ENCODE measurements at places on chromosomes 5 and 9.

- DNase-seq: no peak
- H3K4me1 ChIP-seq: no peaks in the 10 kb centered on the region
- H3K36me3 ChIP-seq: no peaks in the 10 kb centered on the region
- no peaks in the 10 kb centered on the region for H3K27me3 ChIP-seq
These were observed 39.1 kb upstream of the FLT4 start for GRCh38 chr5:180688330-180689070.

DNA sequence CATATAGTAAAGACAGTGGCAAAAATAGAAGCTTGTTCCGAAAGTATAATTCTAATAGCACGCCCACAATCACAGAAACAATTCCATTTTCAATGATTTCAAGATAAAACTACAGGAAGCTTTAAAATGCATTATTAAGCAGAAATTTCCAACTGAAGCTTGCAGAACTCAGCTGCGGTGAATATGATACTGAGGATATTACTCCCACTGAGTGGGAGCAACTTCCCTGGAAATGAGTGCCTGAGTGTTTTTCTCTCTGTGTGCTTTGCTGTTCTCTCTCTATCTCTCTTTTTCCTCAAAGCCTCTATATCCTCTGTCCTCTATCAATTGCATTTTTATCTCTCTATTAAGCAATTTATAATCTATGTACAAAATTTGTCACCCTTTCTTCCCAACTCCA lies 187.5 kb upstream of the PRDM9 start:
- DNase-seq: no peak
- H3K27me3 ChIP-seq: no peaks in the 10 kb centered on the region
- no peaks in the 10 kb centered on the region for H3K36me3 ChIP-seq
- no peaks in the 10 kb centered on the region for H3K4me1 ChIP-seq
- H3K4me3 ChIP-seq: no peak overlapping the region

GRCh38 chr5:16568875-16569580 lies 47.8 kb downstream of the RETREG1 start:
- no peak for DNase-seq
- peaks cover 3% of the 10 kb centered on the region for H3K4me1 ChIP-seq
- no peaks in the 10 kb centered on the region for H3K36me3 ChIP-seq
- no peak overlapping the region for H3K27ac ChIP-seq

- H3K27ac ChIP-seq: no peak overlapping the region
- no peaks in the 10 kb centered on the region for H3K27me3 ChIP-seq
- no peak for DNase-seq
These were observed 7.8 kb downstream of the ANGPTL2 start for GRCh38 chr9:127114606-127115005.

- DNase-seq: no peak
- no peaks in the 10 kb centered on the region for H3K4me1 ChIP-seq
- H3K27me3 ChIP-seq: no peaks in the 10 kb centered on the region
- no peaks in the 10 kb centered on the region for H3K36me3 ChIP-seq
- no peak overlapping the region for H3K27ac ChIP-seq
These were observed 96.0 kb upstream of the SLC12A2 start for GRCh38 chr5:127987354-127988145.

- no peaks in the 10 kb centered on the region for H3K36me3 ChIP-seq
- no peaks in the 10 kb centered on the region for H3K4me1 ChIP-seq
- no peak overlapping the region for H3K4me3 ChIP-seq
These were observed 307.9 kb upstream of the SMARCA2 start for GRCh38 chr9:1707291-1707690.

DNA sequence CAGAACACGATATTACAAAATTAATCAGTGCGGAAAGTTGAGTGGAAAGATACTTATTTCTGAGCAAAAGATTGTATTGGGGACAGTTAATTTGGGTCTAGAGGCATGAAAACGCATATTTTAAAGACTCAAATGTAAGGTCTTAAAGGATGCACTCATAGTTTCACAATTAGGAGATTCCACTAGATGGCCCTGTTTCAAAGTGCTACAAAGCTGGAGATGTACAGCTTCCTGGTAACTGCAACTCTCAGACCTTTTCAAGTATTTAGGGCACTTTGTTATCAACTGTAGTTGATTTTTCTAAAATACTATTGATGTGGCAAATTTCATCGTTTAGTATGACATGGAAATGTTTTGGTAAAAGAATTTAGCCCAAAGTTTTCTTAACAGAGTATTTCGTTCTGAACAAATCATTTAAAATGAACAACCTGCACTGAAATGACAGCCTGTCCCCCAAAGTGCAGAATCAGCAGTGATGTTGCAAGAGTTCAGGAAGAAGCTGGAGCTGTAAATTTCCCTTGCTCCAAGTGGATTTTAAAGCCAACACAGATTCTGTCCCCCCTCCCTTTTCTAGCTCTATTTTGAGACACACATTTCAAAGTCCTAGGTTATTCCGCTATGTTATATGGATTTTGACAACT lies 16.2 kb upstream of the NDUFB6 start:
- no peak for DNase-seq
- H3K4me3 ChIP-seq: no peak overlapping the region
- H3K27ac ChIP-seq: no peak overlapping the region
- H3K36me3 ChIP-seq: no peaks in the 10 kb centered on the region
- H3K27me3 ChIP-seq: no peaks in the 10 kb centered on the region
- no peaks in the 10 kb centered on the region for H3K4me1 ChIP-seq

GRCh38 chr5:151139015-151139414 lies 18.6 kb downstream of the ANXA6 start:
- H3K27me3 ChIP-seq: no peaks in the 10 kb centered on the region
- no peak overlapping the region for H3K4me3 ChIP-seq
- no peak overlapping the region for H3K27ac ChIP-seq
- no peak for DNase-seq
- peaks cover 60% of the 10 kb centered on the region for H3K36me3 ChIP-seq

DNA sequence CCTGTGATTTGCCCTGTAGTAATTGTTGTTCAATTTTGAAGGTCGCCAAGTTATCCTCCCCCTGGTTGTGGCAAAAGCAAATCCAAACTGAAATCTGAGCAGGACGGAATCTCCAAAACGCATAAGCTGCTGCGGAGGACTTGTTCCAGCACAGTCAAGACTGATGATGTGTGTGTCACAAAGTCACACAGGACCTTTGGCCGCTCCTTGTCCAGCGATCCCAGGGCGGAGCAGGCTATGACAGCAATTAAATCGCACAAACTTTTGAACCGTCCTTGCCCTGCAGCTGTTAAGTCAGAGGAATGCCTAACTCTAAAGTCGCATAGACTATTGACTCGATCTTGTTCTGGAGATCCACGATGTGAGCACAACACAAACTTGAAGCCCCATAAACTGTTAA lies 128.4 kb downstream of the PARP8 start:
- DNase-seq: no peak
- no peak overlapping the region for H3K4me3 ChIP-seq
- no peaks in the 10 kb centered on the region for H3K4me1 ChIP-seq
- H3K27me3 ChIP-seq: no peaks in the 10 kb centered on the region

DNA sequence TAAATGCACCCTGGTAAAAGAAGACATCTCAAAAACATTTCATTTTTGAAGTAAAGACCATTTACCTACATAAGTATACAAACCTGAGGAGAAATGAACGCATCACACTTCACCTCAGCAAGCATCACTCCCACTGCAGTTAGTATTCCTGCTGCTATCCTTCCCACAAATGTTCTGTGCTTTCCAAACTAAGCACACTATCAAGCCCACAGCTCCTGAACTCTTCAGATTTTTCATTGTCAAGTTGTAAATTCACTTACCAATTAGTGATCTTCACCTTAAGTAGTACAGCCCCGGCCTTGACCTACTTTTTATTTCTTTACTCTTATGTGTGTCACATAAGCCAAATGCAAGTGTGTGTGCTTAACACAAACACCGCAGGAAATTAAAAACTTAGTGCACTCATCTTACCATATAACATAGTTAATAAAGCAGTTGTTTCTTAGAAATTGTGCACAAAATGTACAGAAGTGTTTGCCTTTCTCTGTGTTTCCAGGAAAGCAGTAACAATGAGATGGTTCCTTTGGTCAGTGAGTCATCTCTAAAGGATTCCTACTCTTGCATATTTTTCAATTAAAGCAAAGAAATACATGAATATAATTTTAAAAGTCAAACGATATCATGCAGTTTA lies 169.4 kb downstream of the APBA1 start:
- no peak overlapping the region for H3K4me3 ChIP-seq
- DNase-seq: no peak
- no peaks in the 10 kb centered on the region for H3K4me1 ChIP-seq

- no peak overlapping the region for H3K4me3 ChIP-seq
- DNase-seq: no peak
- H3K27me3 ChIP-seq: no peaks in the 10 kb centered on the region
These were observed 99.3 kb downstream of the PDZD2 start for GRCh38 chr5:31738199-31738598.

Data from thoracic aorta (tissue), 2 donors.